ENCODE measurements at places on chromosomes 7 and 10. TPM values are rescaled to one million over a fixed set of nuclear protein-coding genes. Genes with fewer than 3 reads are reported as not detected.

DNA sequence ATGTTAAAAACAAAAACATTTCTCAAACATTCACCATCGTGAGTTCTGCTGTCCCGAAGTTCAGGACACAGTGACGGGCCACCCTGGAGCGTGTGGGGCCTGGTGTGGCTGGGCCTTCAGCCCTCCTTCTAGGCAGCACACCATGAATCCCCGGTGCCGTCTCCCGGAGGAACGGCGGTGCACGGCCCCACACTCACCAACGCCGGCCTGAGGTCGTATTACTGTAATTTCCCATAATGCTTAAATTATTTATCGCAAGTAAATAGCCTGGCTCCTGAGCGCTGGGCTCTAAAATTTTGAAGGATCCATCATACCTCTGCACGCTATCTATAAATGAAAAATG is 1.4 kb downstream of the STK32C start:
- DNase-seq = no peak

GRCh38 chr10:21494191-21495001 is 31.1 kb downstream of the SKIDA1 start:
- DNase-seq = peak; percentile 64

GRCh38 chr10:115861455-115861854 is 411.6 kb downstream of the GFRA1 start:
- no peak for DNase-seq

DNA sequence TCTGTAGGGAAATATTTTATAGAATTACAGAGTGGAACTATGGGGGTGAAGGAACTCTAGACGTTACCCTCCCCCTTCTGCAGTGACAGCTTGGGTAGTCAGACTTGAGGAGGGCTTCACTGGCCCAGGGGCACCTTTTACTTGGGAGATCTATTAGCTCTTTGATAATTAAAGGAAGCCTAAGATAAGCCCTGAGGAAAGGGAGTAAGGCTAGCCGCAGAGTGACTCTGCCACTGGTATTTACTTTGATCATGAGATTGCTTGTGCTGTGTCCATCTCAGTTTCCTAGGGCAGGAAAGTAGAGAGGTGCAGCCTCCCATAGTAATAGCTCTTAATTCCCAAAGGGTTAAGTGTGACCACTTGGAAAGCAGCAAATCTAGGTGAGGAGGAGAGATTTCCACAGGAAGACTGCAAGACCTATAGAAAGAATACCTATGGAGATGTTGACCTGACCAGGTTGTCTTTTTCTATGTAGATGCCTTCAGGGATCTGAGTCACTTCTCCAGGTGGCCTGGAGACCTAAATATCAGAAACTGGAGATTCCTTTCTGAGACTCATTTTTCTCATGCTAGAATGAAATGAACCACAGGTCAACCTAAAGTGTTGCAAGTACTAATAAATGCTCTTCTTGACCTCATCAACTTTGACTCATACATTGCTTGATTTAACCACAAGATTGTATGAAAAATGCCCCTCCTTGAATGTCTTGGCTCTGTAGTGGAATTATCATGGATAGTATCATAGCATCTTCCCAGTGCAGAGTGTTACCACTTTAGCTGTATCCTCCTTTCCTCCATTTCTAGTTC is 447.3 kb upstream of the GHITM start:
- no peak for DNase-seq

DNA sequence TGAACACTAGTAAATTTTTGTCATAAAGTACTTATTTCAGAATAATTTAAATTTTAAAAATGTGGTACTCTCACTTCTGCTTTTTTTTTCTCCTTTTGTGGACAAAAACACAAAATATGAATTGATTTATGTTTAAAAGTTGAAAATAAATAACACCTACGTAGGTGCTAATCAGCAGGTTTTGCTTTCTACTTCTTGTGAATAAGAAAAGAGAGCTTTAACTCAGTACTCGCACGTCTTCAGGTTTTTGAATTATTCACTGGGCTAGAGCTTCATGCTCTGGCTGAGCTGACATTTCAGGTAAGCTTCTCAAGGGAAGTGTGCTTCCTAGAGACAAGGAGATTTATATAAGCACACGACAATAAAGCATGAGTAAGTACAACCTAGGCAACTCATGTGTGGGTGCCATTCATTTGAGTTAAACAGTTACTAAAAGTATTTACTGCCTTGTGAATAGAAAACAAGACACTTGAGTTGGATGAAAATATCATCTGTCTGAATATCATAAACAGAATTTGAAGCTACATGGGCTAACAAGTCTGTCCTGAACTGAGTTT is 190.0 kb upstream of the POT1 start:
- no peak for DNase-seq

DNA sequence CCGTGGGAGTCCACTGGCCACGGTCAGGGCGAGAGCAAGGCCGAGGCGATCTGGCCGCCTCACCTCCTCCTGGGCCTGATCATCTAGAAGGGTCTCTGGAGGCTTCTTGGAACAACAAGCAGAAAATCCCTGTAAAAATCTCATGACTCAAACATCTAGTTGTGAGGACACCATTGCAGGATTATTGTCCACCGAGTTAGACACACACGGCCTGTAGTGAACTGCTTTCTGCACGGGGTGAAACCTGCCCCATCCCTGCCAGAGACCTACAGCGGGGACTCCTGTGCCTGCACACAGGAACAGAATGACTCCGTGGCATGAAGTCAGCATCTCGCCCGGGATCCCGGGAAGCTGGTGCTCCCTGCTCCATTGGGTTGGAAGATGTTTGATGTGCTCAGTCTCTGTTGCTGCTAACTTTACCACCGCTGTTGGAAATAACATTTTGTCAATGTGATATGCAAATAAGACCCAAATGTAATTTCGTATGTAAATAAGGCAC is 267.0 kb upstream of the TCERG1L start:
- DNase-seq = no peak

GRCh38 chr10:43479275-43479674 is 42.4 kb downstream of the ZNF487 start:
- no peak for DNase-seq

DNA sequence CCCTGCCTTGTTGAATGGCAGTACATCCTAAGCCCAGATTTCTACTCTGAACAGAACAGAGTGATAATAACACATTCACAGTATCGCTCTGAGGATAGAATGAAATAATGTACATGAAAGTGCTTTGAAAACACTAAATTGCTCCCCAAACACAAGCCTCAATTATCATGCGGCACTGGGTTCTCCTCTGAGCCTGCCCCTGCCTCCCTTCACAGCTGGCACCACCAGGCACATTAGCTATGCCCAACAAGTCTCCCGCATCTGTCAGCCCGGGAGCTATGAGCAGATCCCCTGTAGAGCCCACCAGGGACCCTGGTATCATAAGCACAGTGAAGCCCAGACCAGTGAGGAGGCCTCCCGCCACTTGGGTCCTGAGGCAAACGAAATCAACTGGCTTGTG is 405.5 kb downstream of the GRID1 start:
- DNase-seq = no peak

DNA sequence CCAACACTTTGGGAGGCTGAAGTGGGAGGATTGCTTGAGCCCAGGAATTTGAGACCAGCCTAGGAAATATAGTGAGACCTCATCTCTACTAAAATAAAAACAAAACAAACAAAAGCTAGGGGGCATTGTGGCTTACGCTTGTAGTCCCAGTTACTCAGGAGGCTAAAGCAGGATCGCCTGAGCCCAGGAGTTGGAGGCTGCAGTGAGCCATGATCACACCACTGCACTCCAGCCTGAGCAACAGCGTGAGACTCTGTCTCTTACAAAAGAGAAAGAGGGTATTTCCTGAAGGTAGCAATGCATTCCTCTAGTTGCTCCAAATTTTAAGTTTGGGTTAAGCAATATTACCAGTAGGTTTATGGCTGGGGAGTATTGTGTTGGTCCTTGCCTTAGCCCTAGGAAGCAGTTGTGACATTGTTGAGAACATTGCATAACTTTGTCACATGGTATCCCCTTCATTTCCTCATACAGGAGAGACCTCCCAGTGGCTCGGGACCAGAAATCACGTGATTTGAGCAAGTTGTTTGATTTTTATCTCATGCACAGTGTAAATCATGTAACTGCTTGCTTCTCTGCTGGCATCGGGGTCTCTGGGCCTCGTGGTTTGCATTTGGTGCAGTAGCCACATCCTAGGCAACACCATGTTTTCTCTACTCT is 23.3 kb upstream of the SMARCD3 start:
- DNase-seq = no peak

- peak; percentile 50 for DNase-seq
Measured at GRCh38 chr7:47635091-47636080, 53.5 kb upstream of the TNS3 start.

GRCh38 chr7:35185908-35186731 is 67.8 kb downstream of the TBX20 start:
- peak; percentile 64 for DNase-seq

- DNase-seq = no peak
Measured at GRCh38 chr10:72175149-72175548, 40.7 kb upstream of the ANAPC16 start.

GRCh38 chr7:117134889-117135552 is 181.7 kb downstream of the ST7 start:
- DNase-seq = no peak

GRCh38 chr10:38027986-38028385 is 17.5 kb downstream of the ZNF33A start:
- DNase-seq = no peak

DNA sequence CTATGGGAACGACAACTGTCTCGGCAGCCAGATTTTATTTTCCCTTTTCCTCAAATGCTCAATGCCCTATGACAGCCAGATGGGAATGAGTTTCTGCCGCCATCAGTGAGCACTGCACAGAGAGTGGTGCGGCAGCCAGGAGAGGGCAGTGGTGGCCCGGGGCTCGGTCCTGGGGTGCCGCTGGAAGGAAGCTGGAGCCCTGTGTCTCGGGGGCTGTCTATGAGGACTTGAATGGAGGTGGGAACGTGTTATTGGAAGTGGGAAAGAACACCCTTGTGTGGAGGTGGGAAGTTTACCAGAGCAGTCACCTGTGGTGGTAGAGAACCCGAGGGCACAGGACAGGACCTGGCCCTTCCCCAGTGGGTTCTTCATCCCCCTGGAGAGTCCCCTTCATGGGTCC is 35.8 kb downstream of the JAKMIP3 start:
- DNase-seq = no peak

DNA sequence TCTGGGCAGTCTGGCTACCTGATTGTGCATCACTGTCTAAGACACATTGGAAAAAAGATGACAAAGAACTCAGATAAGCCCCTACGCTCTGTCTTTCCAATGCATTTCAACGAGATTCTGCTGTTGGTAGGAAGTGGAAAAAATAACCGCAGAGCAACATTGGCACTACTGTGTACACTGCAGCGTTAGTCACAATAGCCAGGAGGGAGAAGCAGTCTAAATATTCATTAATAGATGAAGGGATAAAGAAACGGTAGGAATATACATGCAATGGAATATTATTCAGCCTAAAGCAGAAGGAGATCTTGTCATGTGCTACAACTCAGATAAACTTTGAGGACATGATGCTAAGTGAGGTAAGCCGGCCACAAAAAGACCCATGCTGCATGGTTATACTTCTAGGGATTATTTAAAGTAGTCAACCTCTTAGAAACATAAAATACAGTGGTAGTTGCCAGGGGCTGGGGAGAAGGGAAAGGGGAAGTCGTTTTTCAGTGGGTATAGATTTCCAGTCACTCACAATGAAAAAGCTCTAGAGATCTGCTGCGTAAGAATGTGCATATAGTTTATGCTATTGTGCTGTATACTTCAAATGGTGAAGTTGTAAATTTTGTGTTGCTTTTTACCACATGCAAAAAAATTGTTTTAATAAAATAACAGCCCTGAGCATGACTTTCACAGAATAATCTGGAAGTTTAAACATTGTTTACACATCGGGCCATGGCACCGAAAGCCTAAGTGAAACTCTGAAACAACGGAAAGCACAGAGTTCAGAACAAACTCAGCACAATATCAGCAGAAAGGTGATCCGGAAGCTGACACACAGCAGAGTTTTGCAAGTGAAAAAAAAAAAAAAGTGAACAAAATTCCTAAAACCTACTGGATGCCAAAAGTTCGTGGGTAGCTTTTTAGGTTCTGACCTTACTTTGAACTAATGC is 40.1 kb downstream of the ELMO1 start:
- no peak for DNase-seq

DNA sequence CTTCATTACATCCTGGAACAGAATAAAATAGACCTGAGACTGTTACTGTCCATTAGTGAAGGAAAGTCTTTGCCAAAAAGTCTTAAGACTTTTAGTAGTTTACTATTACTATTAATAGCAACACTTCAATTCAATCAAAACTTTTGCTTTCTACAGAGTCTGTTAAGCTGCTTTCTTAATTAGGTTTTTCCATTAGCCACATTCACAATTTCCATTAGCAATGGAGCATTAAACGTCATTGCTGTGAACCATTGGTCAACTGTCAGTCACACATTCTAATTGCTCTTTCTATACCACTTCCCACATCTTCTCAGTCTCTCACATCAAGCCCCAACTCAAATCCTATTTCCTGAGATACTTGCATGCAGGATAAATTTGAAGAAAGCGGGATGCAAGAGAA is 736.6 kb upstream of the SORCS1 start:
- no peak for DNase-seq

GRCh38 chr10:98673171-98673782 is 226.5 kb upstream of the HPS1 start:
- no peak for DNase-seq

GRCh38 chr7:1810521-1810920 is 140.4 kb downstream of the ELFN1 start:
- no peak for DNase-seq

DNA sequence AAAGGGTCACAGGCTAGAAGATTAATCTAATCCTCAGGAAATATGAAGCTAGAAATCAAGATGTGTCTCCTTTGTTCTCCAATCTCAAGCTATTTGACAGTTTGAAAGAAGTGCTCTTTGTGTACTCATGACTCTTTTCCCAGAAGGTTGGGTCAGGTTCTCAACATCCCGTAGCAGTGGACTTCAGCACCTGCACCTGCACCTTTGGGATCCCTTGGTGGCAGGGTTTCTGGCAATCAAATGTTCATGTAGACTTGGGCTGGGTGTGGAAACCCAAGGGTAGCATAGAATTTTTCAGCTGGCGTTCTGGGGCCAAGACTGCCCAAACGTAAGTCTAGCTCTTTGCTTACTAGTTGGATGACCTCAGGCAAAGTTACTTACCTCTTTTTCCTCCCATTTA is 134.4 kb downstream of the ADRA2A start:
- DNase-seq = no peak

Gene SORCS1
- 8.9 TPM for total RNA-seq

Gene EEF1AKMT2
- total RNA-seq = 38.0 TPM

Gene SLC26A5
- total RNA-seq = 0.49 TPM

Gene HECW1
- total RNA-seq = 21.8 TPM

Gene CRHR2
- 0.23 TPM for total RNA-seq

Gene ENO4
- total RNA-seq = 0.24 TPM

Gene PNLIPRP2
- total RNA-seq = not detected

Gene PPP1R9A
- total RNA-seq = 31.8 TPM

Gene SYNPO2L
- total RNA-seq = not detected

Gene COBL
- total RNA-seq = 51.9 TPM

Gene THNSL1
- 7.3 TPM for total RNA-seq

Gene TUBB8
- total RNA-seq = 1.4 TPM

Gene SUN3
- 0.52 TPM for total RNA-seq

Gene MSS51
- 5.1 TPM for total RNA-seq

Gene LRRD1
- 0.08 TPM for total RNA-seq

Gene CTAGE15
- total RNA-seq = 2.9 TPM

Measured in GM23338 (cell line).